ENCODE measurements at places on chromosomes 1 and 21. TPM values are rescaled to one million over a fixed set of nuclear protein-coding genes. Genes with fewer than 3 reads are reported as not detected.

DNA sequence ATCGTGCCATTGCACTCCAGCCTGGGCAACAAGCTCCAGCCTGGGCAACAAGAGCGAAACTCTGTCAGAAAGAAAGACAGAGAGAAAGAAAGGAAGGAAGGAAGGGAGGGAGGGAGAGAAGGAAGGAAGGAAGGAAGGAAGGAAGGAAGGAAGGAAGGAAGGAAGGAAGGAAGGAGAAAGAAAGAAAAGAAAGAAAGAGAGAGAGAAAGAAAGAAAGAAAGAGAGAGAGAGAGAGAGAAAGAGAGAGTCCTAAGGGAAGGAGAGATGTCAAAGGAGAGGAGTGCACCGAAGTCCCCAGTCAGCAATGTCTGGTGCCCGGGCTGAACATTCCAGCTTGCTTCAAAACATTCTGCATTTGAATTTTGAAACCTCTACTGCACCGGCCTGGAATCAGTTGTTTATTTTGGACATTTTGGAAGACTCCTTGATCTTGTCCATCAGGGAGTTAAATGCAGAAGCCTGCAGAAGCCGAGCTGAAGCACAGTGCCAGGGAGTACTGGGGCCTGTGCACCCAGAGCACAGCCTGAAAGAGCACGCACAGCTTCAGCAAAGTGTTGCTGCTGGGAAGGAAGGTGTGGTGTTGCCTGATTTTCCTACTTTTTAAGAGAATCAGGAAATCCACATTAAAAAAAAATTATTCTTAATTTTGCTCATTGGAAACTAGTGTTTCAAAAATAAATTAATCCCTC, 3.7 kb upstream of the IGSF3 start:
- H3K36me3 ChIP-seq: no peaks in the 10 kb centered on the region
- no peak overlapping the region for H3K27ac ChIP-seq
- H3K27me3 ChIP-seq: peaks cover 22% of the 10 kb centered on the region
- peaks cover 12% of the 10 kb centered on the region for H3K4me1 ChIP-seq

TLR5 gene
- polyA plus RNA-seq: 0.80 TPM

ANP32E gene
- polyA plus RNA-seq: 56.0 TPM

AGRN gene
- polyA plus RNA-seq: not detected

CLCA4 gene
- not detected for polyA plus RNA-seq
